ENCODE measurements at places on chromosomes 12 and 14.

GRCh38 chr14:22547948-22548750 lies 40.9 kb downstream of the DAD1 start:
- peaks cover 26% of the 10 kb centered on the region for H3K4me1 ChIP-seq
- H3K36me3 ChIP-seq: no peaks in the 10 kb centered on the region
- H3K27ac ChIP-seq: no peak overlapping the region
- DNase-seq: no peak
- no peak overlapping the region for H3K4me3 ChIP-seq

DNA sequence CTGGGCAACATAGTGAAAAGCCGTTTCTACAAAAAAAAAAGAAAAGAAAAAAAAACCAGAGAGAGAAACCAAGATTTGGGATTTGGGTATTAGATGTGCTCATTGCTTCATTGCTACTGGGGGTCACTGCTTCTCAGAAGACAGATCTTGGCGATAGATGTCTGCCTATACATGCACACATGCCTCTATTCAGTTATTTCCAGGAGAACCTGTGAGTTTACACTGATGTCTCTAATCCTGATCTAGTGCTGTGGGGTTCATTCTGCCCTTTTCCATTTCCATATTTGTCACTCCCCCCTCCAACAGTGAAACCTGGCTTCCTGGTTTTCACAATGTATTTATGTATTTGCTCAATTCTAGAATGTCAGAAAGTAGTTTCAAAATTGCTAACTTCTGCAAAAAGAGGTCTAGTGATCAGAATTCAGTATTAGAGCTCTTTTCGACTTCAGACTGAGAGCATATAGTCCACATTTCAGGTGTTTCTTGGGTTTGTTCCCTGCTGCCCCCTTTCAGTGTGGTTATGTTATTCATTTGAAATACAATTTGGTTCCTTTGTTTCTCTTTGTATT lies 111.0 kb downstream of the SLC25A47 start:
- H3K27me3 ChIP-seq: no peaks in the 10 kb centered on the region
- DNase-seq: no peak
- no peak overlapping the region for H3K27ac ChIP-seq
- no peak overlapping the region for H3K4me3 ChIP-seq
- H3K4me1 ChIP-seq: peaks cover 12% of the 10 kb centered on the region

GRCh38 chr14:101464310-101464983 lies 96.8 kb upstream of the DIO3 start:
- H3K4me1 ChIP-seq: no peaks in the 10 kb centered on the region
- H3K4me3 ChIP-seq: no peak overlapping the region
- no peak overlapping the region for H3K27ac ChIP-seq

DNA sequence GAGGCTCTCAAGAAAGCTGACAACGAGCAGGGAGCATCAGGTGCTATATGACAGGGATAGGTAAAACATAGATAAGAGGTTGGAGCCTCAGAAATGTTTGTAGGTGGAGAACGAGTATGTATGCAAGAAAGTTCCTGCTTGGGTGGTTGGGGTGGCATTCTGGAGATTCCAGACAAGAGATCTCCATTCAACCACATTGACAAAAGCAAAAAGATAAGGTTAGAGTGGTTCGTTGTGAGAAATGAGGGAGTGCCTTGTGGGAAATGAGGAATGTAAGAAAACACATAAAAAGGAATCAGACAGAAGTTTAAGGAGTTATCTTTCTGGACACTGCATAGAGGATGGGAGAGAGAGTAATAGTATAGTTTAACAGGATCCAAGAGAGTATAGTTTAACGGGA lies 290.3 kb downstream of the DPF3 start:
- DNase-seq: no peak
- no peaks in the 10 kb centered on the region for H3K27me3 ChIP-seq
- no peak overlapping the region for H3K4me3 ChIP-seq
- peaks cover 22% of the 10 kb centered on the region for H3K4me1 ChIP-seq

- H3K4me1 ChIP-seq: peaks cover 20% of the 10 kb centered on the region
- DNase-seq: no peak
Observed at GRCh38 chr14:94395888-94396574, 7.6 kb upstream of the SERPINA1 start.

DNA sequence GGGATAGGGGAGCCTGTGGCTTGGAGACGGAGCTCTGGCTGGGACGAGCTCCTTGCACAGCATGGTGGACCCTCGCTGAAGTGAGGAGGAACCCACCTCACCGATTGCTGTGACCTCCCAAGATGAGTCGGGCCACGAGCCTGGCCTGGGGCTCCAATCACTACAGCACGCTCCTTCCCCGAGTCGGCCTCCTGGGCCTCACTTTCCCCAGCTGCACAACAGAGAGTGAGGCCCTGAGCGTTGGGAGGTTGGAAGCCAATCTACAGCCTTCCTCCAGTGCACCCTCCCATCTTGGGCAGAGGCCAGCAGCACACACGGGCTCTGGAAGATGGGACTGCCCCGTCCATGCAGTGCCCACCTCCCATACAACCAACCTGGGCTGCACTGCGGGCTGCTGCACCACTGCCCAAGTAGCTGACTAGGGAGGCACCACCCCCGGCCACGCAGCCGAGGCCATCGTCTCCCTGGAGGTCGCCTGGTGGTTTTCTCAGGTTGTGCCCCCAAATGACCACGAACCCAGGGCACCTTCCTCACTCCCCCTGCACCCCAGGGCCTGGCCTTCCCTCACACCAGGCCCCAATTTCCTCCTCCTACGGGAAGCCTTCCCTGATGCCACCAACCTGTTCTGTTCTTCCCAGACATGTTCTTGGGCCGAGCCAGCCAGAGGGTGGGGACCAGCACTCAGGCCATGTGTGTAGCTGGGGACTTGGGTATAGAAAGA lies 152.3 kb upstream of the C14orf180 start:
- H3K4me3 ChIP-seq: no peak overlapping the region
- no peaks in the 10 kb centered on the region for H3K4me1 ChIP-seq
- H3K27ac ChIP-seq: no peak overlapping the region
- DNase-seq: no peak

DNA sequence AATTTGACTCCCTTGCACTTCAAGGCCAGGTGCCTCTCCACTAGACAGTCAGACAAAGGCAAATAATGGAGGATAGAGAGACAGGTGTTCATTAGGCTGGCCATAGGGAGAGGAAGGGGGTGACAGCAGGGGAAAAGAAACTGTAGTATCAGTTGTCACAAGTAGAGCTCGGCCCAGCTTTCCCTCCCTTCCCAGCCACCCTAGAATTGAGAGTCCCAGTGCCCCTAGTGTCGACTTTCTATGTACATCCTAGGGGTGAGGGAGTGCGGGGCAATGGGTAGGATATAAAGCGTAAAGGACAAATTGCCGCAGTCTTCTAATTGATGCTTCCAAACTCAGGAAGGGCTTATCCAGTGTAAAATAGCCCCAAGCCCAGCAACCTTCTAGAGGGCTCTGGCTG lies 39.0 kb downstream of the BAZ2A start:
- H3K4me1 ChIP-seq: peaks cover 43% of the 10 kb centered on the region
- no peak for DNase-seq
- H3K27me3 ChIP-seq: no peaks in the 10 kb centered on the region
- peak overlapping the region; percentile 74 for H3K27ac ChIP-seq
- peaks cover 38% of the 10 kb centered on the region for H3K36me3 ChIP-seq

DNA sequence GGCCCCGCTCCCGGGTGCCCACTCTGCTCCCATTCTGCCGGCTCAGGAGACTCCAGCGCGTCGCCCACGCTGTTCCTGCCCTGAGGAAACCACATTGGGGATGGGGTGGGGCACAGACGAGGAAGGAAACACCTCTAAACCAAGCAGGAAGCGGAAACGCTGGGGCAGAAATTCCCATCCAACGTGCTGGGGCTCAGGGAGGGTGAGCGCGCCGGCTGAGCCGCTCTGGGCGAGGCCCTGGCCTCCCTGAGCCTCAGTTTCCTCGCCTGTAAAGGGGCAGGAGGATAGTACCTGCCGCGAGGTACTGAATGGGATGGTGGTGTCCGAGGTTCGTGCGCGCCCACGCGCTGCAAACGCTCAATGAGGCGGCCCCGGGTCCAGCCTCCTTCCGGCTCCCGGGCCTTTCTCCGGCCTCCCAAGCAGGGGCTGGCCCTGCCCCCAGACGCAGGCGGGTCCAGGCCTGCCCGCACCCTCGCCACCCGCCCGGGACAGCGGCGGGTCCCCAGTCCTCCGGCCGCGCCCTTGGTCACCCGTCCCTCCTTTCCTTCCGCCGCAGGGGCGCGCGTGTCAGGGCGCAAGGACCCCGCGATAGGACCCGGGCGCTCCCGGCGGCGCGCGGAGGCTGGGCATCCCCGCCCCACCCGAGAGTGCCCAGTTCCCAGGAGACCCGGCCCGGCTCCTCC lies 673 bp downstream of the BEGAIN start:
- no peaks in the 10 kb centered on the region for H3K36me3 ChIP-seq
- peak overlapping the region; percentile 69 for H3K4me3 ChIP-seq
- H3K27me3 ChIP-seq: peaks cover 17% of the 10 kb centered on the region

GRCh38 chr12:122162976-122163375 lies 11.0 kb downstream of the IL31 start:
- no peak overlapping the region for H3K27ac ChIP-seq
- no peak overlapping the region for H3K4me3 ChIP-seq
- DNase-seq: no peak

- H3K27ac ChIP-seq: no peak overlapping the region
- DNase-seq: no peak
- H3K36me3 ChIP-seq: no peaks in the 10 kb centered on the region
- no peak overlapping the region for H3K4me3 ChIP-seq
- H3K27me3 ChIP-seq: no peaks in the 10 kb centered on the region
Observed at GRCh38 chr12:128607641-128608040, 216.1 kb downstream of the SLC15A4 start.

DNA sequence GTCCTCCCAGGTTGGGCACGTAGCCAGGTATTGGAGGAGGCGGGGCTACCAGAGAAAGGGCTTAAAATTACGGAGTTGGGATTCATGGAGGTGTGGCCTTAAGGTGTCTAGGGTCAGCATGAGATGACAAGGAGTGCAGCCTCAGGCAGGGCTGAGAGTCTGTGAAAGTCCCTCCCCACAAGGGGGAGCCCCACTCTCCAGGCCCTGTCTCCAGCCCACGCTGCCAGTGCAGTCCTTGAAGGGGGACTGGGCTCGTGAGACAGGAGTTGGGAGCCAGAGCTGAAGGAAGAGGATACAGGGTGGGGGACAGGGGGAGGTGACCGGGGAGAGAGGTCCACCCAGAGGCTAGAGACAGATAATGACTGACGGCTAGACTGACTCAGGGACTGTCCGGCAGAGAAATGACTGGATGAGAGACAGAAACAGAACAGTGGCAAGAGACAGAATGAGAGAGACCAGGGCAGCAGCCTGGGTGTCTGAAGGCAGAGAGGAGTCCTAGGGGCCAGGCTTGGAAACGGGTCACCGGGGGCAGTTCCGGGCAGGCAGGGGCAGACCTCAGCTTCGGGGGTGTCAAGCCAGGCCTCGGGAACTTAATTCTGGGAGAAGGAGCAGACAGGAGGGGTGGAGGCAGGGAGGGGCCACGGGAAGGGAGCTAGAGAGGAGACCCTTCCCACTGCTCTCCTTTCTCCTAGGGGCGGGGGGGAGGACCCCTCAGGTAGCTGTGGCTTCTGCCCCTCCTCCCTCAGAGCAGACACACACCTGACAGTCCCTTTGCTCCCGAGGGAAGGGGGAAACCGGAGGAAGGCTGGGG lies 970 bp downstream of the CDH24 start:
- H3K27ac ChIP-seq: no peak overlapping the region
- DNase-seq: peak; percentile 81
- peak overlapping the region; percentile 72 for H3K4me3 ChIP-seq
- H3K27me3 ChIP-seq: no peaks in the 10 kb centered on the region
- H3K4me1 ChIP-seq: peaks cover 10% of the 10 kb centered on the region

DNA sequence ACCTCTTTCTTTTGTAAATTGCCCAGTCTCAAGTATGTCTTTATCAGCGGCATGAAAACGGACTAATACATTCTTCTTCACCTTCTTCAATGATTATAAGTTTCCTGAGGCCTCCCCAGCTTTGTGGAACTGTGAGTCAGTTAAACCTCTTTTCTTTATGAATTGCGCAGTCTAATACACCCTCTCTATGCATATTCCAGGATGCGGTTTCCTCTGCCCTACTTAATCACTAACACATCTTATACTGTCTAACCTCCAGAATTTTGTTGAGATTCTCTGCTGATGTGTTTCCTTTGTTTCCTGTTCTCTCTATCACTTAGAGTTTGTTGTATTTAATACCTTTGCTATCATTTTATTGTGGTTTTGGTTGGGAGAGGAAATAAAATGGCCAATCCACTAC lies 145.4 kb downstream of the AEBP2 start:
- no peak overlapping the region for H3K27ac ChIP-seq
- no peak for DNase-seq
- H3K4me3 ChIP-seq: no peak overlapping the region
- 0 out of 2 replicates have a peak, but pooled peaks cover 3% of the 10 kb centered on the region for H3K36me3 ChIP-seq
- H3K4me1 ChIP-seq: no peaks in the 10 kb centered on the region

DNA sequence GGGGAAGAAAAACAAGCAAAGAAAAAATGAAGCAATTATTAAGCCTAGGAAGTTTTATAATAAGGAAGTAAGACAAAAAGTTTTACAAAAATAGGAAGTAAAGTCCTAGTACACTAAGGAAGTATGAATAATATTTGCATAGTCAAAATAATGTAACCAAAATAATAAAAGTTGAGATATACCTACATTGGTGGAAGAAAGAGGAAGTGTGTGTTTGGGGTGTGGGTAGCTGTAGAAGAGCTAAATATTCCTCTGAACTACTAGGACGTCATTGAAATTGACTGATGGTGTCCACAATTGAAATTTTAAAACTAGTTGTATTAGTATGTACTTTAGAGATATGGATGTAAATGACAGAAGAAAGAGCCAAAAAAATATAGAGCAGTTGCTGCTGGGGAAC lies 228.4 kb upstream of the OTX2 start:
- no peaks in the 10 kb centered on the region for H3K4me1 ChIP-seq
- H3K27me3 ChIP-seq: no peaks in the 10 kb centered on the region
- no peak for DNase-seq
- no peak overlapping the region for H3K27ac ChIP-seq
- no peak overlapping the region for H3K4me3 ChIP-seq

DNA sequence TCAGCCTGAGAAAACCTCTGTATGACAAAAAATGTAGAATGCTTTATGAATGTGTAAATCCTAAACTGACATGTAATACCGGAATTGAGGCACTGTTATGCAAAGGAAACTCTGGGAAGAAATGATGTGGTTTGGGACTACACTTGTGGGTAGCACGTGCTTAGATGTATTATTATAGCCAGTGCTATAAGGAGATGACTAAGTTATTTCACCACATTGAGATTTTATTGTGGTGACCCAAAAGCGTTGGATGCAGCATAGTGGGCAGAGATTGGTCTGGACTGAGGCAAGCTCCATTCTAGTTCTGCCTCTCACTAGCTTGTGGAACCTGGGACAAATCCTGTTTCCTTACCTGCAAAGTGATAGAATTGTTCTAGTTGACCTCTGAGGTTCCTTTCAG lies 172.2 kb downstream of the SNAPC1 start:
- DNase-seq: peak; percentile 93
- H3K36me3 ChIP-seq: no peaks in the 10 kb centered on the region
- peak overlapping the region; percentile 73 for H3K27ac ChIP-seq
- no peak overlapping the region for H3K4me3 ChIP-seq

DNA sequence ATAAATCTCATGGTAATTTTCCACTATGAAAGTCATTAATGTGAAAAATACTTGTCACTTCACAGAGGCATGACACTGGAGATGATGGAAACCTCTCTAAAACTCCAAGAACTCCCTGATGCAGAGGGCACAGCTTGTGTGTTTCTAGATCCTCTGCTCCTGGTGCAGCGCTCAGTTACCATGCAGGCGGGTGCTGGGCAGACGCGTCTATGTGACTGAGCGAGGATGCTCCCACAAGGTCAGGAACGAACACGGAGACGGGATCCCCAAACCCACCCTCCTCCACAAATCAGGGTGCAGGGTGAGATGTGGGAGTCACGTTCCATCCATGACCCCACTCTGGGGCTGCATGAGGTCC lies 81.5 kb downstream of the CCDC88C start:
- no peak overlapping the region for H3K4me3 ChIP-seq
- no peak for DNase-seq
- H3K36me3 ChIP-seq: no peaks in the 10 kb centered on the region

- DNase-seq: peak; percentile 78
- H3K27ac ChIP-seq: peak overlapping the region; percentile 59
- peak overlapping the region; percentile 18 for H3K4me3 ChIP-seq
- H3K4me1 ChIP-seq: peaks cover 40% of the 10 kb centered on the region
Observed at GRCh38 chr12:79634957-79635471, 55.8 kb downstream of the PAWR start.

Data from GM23248 (cell line).